Upper lobe of right lung (tissue), 1 donor: ENCODE measurements at places on chromosomes 12 and 14. TPM values are rescaled to one million over a fixed set of nuclear protein-coding genes. Genes with fewer than 3 reads are reported as not detected.

Gene LRRIQ1
- 0.67 TPM for total RNA-seq

Gene B4GALNT3
- total RNA-seq, result 14.0 TPM

Gene ALDH1L2
- total RNA-seq, result 5.0 TPM

Gene GALNT8
- total RNA-seq, result 0.67 TPM

Gene BCDIN3D
- total RNA-seq, result 4.9 TPM

Gene DUSP16
- 50.6 TPM for total RNA-seq

Gene CLEC9A
- total RNA-seq, result 0.43 TPM

Gene ATXN7L3B
- total RNA-seq, result 30.4 TPM

Gene RTN1
- 9.6 TPM for total RNA-seq

Gene KRT78
- total RNA-seq, result not detected

Gene APPL2
- 30.9 TPM for total RNA-seq

Gene KLHL33
- 0.29 TPM for total RNA-seq

Gene TAS2R50
- 0.55 TPM for total RNA-seq

Gene ASPG
- 5.3 TPM for total RNA-seq

Gene LMNTD1
- not detected for total RNA-seq

Gene ANKRD33
- total RNA-seq, result not detected

Gene NELL2
- 1.6 TPM for total RNA-seq

Gene B4GALNT1
- 0.93 TPM for total RNA-seq

Gene ADSS1
- 5.5 TPM for total RNA-seq

Gene MANSC4
- not detected for total RNA-seq

Gene LRIG3
- total RNA-seq, result 40.5 TPM

Gene SYNDIG1L
- total RNA-seq, result 2.9 TPM

Gene NOVA1
- 1.6 TPM for total RNA-seq

Gene PRICKLE1
- 18.4 TPM for total RNA-seq

Gene CLEC1B
- total RNA-seq, result not detected

Gene ABCC9
- total RNA-seq, result 32.6 TPM

Gene LYSET
- 33.0 TPM for total RNA-seq

Gene ESRRB
- not detected for total RNA-seq

Gene RNF212B
- not detected for total RNA-seq
